ENCODE measurements at places on chromosomes 11 and 22. TPM values are rescaled to one million over a fixed set of nuclear protein-coding genes. Genes with fewer than 3 reads are reported as not detected.

MMP7 gene
- total RNA-seq = 0.97 TPM

NCF4 gene
- total RNA-seq = not detected

CRYBB2 gene
- total RNA-seq = not detected

TPBGL gene
- under 0.01 TPM for total RNA-seq

PDGFB gene
- total RNA-seq = 51.0 TPM

ENTHD1 gene
- not detected for total RNA-seq

GAB4 gene
- not detected for total RNA-seq

CTSW gene
- not detected for total RNA-seq

SLC22A8 gene
- total RNA-seq = not detected

TRIM34 gene
- total RNA-seq = 5.8 TPM

KCNQ1OT1 gene
- 0.65 TPM for total RNA-seq

C11orf54 gene
- total RNA-seq = 17.2 TPM

PRR5L gene
- total RNA-seq = 12.9 TPM

POU2F3 gene
- total RNA-seq = not detected

RHBDD3 gene
- 18.2 TPM for total RNA-seq

SMARCB1 gene
- total RNA-seq = 30.5 TPM

EXPH5 gene
- total RNA-seq = under 0.01 TPM

ALDH3B2 gene
- not detected for total RNA-seq

Data from epithelial cell of umbilical artery (primary cell).